ENCODE measurements at places on chromosomes 4 and X. TPM values are rescaled to one million over a fixed set of nuclear protein-coding genes. Genes with fewer than 3 reads are reported as not detected.

The GLOD5 gene
- not detected for total RNA-seq

The VCX gene
- total RNA-seq, result not detected

The THAP9 gene
- 7.8 TPM for total RNA-seq

The KDM5C gene
- 175 TPM for total RNA-seq

The FHIP1A gene
- total RNA-seq, result 0.17 TPM

The PARM1 gene
- total RNA-seq, result 0.09 TPM

The IL3RA gene
- total RNA-seq, result 64.7 TPM

The IQSEC2 gene
- total RNA-seq, result 3.9 TPM

The ZNF711 gene
- total RNA-seq, result 6.2 TPM

The TMPRSS11E gene
- total RNA-seq, result not detected

The GPR173 gene
- 1.7 TPM for total RNA-seq

The PNCK gene
- not detected for total RNA-seq

The GPRIN3 gene
- total RNA-seq, result 0.51 TPM

The TLR2 gene
- total RNA-seq, result 0.51 TPM

The SSX2 gene
- not detected for total RNA-seq

The ANAPC10 gene
- total RNA-seq, result 27.6 TPM

The SYNPO2 gene
- 0.17 TPM for total RNA-seq

The TAF9B gene
- 18.5 TPM for total RNA-seq

The TRIM60 gene
- total RNA-seq, result not detected

The ELOVL6 gene
- total RNA-seq, result 1.9 TPM

The ABLIM2 gene
- 8.8 TPM for total RNA-seq

The FDCSP gene
- not detected for total RNA-seq

The CSAG2 gene
- not detected for total RNA-seq

The SLC9B1 gene
- not detected for total RNA-seq

The CENPVL2 gene
- not detected for total RNA-seq

The EFHC2 gene
- 0.05 TPM for total RNA-seq

The CXXC4 gene
- not detected for total RNA-seq

The POU4F2 gene
- total RNA-seq, result not detected

The MAGEE2 gene
- total RNA-seq, result not detected

The PSAPL1 gene
- total RNA-seq, result not detected

The EGF gene
- total RNA-seq, result under 0.01 TPM

The QRFPR gene
- not detected for total RNA-seq

The SHOX gene
- total RNA-seq, result not detected

The ADGRG2 gene
- total RNA-seq, result not detected

The SLC25A5 gene
- total RNA-seq, result 297 TPM

The CRLF2 gene
- total RNA-seq, result not detected

The MAGEB4 gene
- not detected for total RNA-seq

The CLCN4 gene
- 6.5 TPM for total RNA-seq

The CT45A5 gene
- total RNA-seq, result not detected

The SLC10A4 gene
- not detected for total RNA-seq

All from dermis blood vessel endothelial cell (primary cell).